Suprapubic skin (tissue), 4 donors: ENCODE measurements at places on chromosomes 5 and 9. TPM values are rescaled to one million over a fixed set of nuclear protein-coding genes. Genes with fewer than 3 reads are reported as not detected.

- no peak for DNase-seq
Measured at GRCh38 chr5:178343306-178343705, 110.7 kb upstream of the PHYKPL start.

GRCh38 chr9:69768101-69768500 is 8.3 kb upstream of the PTAR1 start:
- no peak for DNase-seq

The OR1Q1 gene
- total RNA-seq = not detected

GRCh38 chr9:79700607-79701360 is 129.0 kb downstream of the TLE4 start:
- DNase-seq = no peak

GRCh38 chr5:19125956-19126713 is 861.9 kb downstream of the CDH18 start:
- no peak for DNase-seq

DNA sequence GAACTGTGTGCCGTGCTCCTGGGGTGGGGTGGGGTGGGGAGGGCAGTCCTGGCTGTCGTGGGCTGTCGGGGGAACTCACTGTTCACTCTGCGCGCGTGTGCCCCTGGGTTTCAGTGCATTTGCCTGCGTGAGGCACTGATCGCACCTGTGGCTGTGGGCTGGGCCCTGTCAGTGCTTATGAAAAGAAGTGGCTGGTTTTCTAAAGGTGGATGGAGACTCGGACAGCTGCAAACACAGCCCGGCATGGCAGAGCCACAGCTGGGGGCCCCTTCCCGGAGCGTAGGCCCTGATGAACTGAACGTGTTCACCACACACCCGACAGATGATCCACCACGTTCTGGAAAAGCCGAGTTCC is 42.7 kb downstream of the NKD2 start:
- DNase-seq = no peak

DNA sequence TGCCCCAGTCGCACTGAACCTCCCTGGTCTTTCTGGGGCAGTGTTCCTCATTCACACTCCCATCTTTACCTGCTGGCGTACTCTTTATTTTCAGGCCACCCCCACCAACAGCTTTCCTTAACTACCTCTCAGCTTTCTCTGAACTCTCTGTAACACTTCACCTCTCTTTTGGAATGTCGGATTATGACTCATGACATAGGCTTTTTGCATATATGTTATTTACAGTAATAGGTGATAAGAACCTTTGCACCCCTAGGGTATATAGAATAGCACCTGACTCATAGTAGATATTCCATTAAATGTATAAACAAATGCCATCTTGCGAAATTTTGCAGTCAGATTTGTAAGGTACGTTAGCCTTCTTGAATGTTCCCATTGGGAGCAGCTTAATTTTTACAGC is 52.9 kb upstream of the MIER3 start:
- no peak for DNase-seq

The GMCL2 gene
- total RNA-seq = not detected

- peak; percentile 90 for DNase-seq
Measured at GRCh38 chr5:180328296-180329137, 24.6 kb downstream of the GFPT2 start.

- DNase-seq = no peak
Measured at GRCh38 chr5:74279244-74279643, 361.3 kb downstream of the ENC1 start.

- DNase-seq = no peak
Measured at GRCh38 chr5:75463726-75464125, 47.7 kb downstream of the CERT1 start.

GRCh38 chr5:56848206-56848605 is 32.9 kb downstream of the MAP3K1 start:
- DNase-seq = no peak

The SGCD gene
- 4.9 TPM for total RNA-seq

The MAP3K1 gene
- 66.3 TPM for total RNA-seq

DNA sequence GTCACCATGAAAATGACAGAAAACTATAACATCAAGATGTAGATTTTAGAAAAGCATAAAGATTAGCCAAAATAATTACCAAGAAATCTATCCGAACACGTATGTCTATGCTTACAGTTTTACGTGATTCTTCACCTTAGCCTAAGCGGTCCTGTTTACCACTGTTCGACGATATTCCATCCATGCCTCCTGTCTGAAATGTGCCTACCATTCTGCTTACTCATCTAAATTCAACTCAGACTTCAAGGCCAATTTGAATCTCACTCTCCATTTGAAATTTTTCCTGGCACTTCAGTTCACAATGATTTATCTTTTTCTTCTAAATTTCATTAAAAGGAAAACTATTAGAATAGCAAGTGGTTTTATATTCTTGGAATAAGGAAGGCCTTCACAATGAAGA is 15.4 kb downstream of the ZDHHC21 start:
- no peak for DNase-seq

- no peak for DNase-seq
Measured at GRCh38 chr9:130995086-130996011, 13.6 kb upstream of the LAMC3 start.

The TPPP gene
- total RNA-seq = 22.2 TPM

The FOXD4L6 gene
- total RNA-seq = not detected

DNA sequence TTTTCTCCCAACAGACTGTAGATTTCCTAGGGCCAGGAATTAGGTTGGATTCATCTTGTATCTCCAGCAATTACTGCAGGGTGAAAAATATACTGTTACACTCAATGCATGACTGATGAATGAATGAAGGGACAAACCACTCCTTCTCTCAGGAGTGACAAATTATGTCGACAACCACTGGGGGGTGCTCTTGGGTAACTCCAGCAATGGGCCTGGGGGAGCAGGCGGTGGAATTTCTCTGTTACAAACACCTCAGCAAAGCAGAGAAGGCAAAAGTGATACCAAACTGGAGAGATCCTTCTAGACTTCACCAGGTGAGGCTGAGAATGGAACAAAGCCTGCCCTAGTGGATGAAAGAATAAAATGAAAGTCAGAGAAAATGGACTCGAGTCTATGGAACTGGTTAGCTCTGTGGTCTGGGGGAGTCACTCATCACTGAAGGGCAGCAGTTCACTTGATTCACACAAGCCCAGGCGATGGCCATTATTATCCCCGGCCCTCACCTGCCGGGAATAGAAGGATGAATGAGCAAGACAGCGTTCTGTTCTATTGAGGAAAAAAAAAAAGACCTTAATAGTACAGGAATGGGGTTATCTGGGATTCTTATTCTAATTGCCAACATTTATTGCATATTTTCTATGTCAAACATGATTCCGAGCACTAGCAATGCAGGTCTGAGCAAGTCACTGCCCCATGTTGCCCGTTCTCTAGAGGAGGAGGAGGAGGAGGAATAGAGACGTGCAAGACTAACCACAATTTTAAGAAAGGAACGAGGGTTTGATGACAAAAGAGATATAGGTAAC is 341.1 kb downstream of the ASTN2 start:
- no peak for DNase-seq

DNA sequence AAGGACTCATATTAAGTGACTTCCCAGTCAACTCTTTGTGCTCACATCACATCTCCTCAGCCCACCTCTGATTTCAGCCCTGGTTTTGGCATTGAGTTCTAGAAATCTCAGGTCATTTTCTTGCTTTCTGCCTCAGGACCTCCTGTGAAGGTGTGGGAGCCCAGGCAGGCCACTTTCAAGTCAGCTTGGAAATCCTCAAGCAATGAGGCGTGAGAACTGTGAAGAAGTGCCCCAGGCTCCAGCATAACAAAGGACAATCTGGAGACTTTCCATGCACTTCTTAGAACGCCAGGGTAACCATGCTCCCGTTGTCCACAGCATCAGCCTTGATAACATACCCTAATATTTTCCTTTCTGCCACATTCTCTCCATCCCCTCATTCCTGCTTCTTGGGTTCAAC is 131.2 kb upstream of the MAP3K1 start:
- no peak for DNase-seq
